ENCODE measurements at places on chromosomes 1 and 21.

GRCh38 chr1:36300526-36300925 lies 5.6 kb upstream of the SH3D21 start:
- no peak for DNase-seq

- no peak for DNase-seq
Observed at GRCh38 chr21:45162115-45162514, 87.7 kb downstream of the ADARB1 start.

DNA sequence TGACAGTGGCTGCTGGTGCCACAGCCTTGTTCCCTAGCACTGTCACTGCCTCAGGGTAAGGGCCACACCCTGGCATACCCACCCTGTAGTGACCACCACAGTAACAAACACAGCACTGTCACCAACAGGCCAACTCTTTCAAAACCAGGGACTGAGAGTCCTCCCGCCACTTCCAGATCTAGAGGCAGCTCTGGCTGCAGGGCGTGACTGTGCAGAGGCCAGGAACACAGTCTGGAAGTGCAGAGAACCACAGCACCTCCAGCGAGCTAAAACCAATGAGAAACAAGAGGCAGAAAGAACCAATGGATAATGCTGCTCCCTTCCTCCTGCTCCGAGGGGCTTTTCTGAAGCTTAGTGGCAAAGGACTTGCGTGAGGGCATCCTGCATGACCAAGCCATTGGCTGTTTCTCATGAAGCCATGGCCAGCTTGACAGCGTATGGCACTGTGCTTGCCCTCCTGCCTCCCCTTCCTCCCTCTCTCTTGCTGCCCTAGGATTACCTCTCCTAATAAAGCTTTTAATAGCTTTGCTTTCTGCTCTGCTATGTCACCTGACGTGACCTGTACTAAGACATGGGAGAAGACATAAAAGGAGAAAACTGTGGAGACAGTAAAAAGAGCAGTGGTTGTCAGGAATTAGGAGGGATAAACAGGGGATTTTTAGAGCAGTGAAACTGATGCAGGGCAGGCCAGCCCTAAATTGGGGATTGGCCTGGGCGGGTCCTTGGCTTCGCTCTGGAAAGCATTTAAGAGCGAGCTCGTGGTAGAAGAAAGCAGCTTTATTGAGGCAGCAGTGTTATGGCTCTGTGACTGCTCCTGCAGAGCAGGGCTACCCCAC lies 7.2 kb downstream of the PARP1 start:
- DNase-seq = no peak

- no peak for DNase-seq
Observed at GRCh38 chr1:193270996-193271395, 84.6 kb upstream of the B3GALT2 start.

GRCh38 chr1:190226006-190226405 lies 251.7 kb downstream of the BRINP3 start:
- DNase-seq = no peak

- DNase-seq = no peak
Observed at GRCh38 chr1:59013276-59013927, 229.6 kb upstream of the JUN start.

Data from GM19239 (cell line).